ENCODE measurements at places on chromosomes 5 and 9.

DNA sequence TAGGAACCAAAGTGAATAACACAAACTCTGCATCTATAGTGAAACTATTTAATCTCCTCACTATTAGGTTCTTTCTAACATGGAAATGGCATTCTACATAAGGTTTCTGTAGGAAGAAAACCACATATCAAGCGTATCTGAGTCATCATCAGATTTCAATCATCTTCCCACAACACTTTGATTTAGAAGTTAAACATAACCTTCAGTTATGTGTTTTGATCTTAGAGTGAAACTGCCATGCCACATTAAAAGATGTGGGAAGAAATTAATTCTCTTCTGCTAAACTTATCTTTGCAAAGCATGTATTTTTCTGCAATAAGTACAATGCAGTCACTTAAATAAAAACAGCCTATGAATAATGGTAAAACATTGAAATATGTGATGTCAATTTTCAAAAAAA is 55.0 kb downstream of the MEF2C start:
- DNase-seq, result no peak

GRCh38 chr9:133994353-133995011 is 2.4 kb upstream of the VAV2 start:
- peak; percentile 66 for DNase-seq

GRCh38 chr5:180467989-180468731 is 26.0 kb upstream of the CNOT6 start:
- no peak for DNase-seq

DNA sequence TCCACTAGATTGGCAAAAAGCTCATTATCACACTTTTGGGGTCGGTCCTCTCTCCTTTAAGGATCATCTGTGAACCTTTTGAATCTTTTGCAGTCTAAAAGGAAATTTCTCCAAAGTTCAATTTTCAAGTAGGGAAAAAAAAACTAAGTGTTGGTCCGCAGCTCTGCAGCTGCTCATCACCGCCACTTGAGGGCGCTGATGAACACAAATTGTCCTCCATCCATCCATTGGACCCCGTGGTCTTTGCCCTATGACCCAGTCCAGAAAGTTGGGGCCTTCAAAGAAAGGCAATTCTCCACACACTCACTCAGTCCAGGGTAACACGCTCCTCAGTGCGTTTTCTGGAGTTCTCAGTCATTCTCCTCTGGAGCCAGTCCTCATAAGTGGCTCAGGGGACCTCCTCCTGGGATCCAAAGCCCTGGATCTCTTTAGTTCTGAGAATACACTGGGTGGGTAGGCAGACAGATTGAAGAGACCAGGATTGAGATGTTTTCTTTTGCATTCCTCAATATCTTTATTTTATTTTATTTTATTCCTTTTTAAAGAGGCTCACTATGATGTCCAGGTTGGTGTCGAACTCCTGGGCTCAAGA is 63.6 kb upstream of the SLC28A3 start:
- DNase-seq, result no peak

- no peak for DNase-seq
Observed at GRCh38 chr9:115084157-115084556, 33.8 kb downstream of the TNC start.

DNA sequence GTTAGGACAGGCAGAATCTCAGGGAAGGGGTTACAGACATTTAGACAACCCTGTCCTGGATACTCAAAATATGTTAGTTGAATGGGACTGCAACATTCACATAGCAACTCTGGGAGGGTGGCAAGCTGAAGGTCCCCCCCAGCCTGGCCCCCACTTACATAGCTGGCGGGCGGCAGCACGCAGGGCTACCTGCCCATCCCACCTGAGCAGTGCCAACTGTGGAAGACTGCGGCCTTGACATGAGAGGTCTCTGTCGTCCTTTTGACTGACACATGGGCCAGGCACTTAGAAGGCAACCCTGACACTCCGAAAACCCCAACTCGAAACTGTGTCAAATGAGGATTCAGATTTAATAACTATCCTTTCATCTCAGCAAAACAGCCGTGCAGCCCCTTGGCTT is 16.5 kb downstream of the PAX5 start:
- DNase-seq, result no peak

DNA sequence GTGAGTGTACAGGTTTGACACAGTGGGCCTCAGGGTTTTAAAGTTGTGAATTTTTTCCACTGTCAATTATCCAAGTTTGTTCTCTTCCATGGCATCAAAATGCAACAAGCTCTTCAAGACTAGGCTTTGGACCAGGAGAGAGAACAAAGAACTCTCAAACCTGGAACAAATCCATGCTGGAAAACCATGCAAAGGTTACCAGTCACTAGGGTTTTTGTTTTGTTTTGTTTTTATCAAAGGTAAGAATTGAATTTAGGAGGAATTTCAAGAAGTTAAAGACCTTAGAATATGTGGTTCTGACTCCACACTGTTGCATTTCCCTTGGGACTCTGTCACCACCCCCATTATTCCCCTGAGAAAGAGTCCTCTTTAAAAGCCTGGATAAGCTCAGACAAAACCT is 191.1 kb upstream of the PIK3R1 start:
- no peak for DNase-seq

DNA sequence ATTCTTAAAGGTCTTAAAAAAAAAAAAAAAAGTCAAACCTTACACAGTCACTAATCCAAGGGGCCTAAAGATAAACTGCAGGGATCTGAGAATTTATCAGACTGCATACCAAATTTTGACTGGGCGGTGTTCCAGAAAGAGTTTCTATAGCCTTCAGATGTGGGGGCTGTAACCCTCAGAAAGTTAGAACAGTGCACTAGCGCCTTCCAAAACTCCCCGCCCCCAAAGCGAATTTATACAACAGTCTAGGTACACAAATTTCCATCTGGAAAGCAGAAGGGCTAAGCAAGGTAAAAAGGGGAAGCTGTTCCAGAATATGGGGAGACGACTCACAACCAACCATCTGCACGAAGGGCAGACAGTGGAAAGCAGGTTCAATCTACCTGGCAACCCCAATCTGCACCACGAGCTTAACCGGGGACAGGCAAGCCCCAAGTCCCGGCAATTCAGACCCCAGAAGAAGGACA is 813 bp downstream of the ERMP1 start:
- peak; percentile 69 for DNase-seq

GRCh38 chr9:81079055-81079454 is 610.3 kb downstream of the TLE1 start:
- DNase-seq, result no peak

DNA sequence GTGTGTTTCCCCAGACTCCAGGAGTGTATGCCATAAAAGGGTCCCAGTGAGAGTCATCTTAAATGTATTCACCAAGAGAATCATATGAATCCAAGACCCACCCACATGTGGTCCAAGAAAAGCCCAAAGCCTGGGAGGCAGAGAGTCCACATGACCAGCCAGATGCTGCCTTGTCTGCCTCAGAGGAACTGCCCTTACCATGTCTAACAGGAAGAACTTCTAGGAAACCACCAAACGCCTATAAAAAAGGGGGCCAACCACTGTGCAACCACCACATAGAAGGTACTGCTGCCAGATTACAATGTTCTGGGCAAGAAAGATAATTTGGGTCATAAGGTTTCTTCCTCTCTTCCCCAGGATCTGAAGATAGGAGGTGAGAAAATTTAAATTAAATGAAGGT is 129.8 kb upstream of the SLC24A2 start:
- no peak for DNase-seq

DNA sequence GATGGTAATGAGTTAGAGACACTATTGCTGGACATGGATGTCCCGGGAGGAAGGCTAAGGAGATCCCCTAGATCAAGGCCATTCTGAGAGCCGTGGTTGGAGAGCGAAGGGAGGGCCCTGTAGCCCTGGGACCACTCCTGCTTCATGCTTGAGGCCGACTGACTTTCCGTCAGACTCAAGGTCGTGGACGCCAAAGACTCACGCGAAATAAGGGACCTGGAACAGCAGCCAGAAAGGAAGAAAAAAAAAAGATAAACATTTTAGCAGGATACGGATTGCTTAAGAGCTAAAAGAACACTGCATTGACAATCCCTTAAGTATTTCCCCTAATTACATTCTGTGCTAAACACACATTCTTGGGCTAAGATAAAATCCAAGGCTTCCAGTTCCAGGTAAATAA is 181.2 kb downstream of the GLIS3 start:
- DNase-seq, result no peak

GRCh38 chr5:130386155-130386554 is 481.9 kb downstream of the CHSY3 start:
- DNase-seq, result no peak

DNA sequence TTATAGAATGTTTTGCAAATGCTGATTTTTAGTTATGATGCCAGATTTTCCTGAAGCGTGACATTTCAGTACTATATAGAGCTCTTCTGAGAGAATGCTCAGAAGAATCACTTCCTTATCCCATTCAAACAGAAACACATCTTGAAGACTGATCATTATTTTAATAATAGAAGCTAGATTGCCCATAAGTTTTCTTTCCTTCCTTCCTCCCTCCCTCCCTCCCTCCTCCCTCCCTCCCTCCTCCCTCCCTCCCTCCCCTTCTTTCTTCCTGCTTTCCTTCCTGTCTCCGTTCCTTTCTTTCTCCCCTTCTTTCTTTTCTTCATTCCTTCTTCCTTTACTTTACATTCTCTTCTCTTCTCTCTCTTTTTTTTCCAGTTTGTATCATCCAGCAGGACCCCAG is 767.4 kb downstream of the IRX1 start:
- no peak for DNase-seq

DNA sequence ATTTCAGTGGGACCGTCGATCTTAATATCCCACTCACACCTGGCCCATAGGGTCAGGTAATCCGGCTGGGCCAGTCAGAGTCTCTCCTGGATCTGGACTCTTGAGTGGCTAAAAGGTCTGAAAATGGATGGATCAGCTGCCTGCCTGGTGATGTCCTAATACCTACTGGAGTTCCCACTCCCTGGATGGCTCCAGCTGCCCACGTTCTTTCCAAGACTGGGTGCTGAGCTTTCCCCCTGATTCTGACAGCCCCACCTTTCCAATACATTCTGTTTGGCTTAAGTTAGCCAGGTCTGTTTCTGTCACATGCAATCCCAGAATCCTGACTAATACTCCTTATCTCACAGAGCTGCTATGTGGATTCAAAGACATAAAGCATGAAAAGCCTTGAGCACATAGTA is 10.2 kb downstream of the SH3PXD2B start:
- DNase-seq, result no peak

- DNase-seq, result no peak
Observed at GRCh38 chr5:31614151-31615020, 24.5 kb upstream of the PDZD2 start.

DNA sequence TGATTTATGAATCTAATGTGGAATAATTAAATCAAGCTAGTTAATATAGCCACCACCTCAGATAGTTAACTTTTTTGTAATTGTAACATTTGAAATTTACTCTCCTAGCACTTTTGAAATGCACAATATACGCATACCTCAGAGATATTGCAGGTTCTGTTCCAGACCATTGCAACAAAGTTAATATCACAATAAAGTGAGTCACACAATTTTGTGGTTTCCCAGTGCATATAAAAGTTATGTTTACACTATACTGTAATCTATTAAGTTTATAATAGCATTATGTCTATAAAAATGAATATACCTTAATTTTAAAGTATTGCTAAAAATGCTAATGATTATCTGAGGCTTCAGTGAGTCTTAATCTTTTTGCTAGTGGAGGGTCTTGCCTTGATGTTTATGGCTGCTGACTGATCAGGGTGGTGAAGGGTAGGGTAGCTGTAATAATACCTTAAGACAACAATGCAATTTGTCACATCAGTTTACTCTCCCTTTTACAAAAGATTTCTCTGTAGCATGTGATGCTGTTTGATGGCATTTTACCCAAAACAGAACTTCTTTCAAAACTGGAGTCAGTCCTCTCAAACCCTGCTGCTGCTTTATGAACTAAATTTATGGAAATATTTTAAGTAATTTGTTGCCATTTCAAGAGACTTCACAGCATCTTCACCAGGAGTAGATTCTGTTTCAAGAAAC is 235.1 kb upstream of the ADAMTSL1 start:
- no peak for DNase-seq

DNA sequence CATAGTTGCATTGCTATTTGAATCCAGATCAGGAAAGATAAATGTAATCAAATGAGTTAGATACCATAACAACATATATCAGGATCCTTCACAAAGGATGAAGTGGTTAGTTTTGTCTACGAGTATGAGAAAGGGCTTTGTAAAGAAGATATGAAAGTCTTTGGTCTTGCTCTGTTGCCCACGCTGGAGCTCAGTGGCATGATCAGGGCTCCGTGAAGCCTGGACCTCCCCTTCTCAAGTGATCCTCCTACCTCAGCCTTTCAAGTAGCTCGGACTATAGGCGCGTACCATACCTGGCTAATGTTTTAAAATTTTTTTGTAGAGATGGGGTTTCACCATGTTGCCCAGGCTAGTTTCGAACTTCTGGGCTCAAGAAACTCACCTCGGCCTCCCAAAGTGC is 1.8 kb downstream of the SMC5 start:
- DNase-seq, result no peak

DNA sequence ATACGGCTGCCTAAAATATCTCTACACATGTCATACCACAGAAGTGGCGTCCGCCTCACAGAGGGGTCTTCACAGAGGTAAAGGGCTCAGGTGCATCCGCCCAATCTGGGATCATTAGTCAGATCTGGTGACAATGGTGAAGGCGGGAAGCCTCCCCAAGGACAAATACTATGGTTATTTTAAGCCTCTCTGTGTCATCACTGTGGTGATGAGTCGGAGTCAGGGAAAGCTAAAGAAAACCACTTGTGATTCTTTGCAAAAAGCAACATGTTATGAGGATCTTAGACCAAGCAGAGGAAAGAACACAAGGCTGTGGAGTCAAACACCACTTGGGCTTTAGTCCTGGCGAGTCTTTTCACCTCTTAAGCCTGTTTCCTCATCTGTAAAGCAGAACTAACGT is 190.4 kb downstream of the DRD1 start:
- no peak for DNase-seq

GRCh38 chr9:107387409-107387808 is 102.2 kb downstream of the KLF4 start:
- DNase-seq, result peak; percentile 24

GRCh38 chr9:15846611-15847010 is 293.8 kb downstream of the CCDC171 start:
- DNase-seq, result no peak

DNA sequence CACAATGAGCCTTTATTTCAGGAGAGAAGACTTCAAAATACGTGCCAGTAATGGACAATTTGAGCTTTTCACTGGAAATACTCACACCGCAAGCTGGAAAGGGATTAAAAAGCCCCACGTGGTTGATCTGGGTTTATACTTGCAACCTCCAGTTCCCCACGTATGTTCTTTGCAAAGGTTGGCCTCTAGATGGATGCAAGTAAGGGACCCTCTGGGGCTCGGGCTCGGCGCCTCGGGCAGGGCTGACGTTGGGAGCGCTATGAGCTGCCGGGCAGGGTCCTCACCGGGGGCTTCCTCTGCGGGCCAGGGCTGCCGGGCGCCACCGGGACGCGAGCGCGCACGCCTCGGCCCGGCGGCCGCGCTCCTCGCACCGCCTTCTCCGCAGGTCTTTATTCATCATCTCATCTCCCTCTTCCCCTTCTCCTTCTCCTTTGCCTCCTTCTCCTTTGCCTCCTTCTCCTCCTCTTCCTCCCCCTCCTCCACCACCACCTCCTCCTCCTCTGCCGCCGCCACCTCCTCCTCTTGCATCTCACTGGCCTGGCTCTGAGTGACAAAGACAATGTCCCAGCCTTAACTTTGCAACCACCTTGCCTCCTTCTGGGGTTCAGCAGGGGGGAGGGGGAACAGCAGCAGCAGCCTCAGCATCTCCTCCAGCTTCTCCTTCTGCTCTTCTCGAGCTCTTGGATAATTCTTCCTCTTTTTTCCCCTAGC is 701 bp upstream of the ZNF462 start:
- DNase-seq, result peak; percentile 74

- DNase-seq, result no peak
Observed at GRCh38 chr9:73412874-73413273, 261.2 kb downstream of the ANXA1 start.

All from NCI-H2171 treated with DMSO at 0.1 percent for 48 hours (cell line).